ENCODE measurements at places on chromosomes 7 and 10. TPM values are rescaled to one million over a fixed set of nuclear protein-coding genes. Genes with fewer than 3 reads are reported as not detected.
A peak's percentile ranks its signal among the peaks of the same experiment; 100 is the strongest.

TMEM213 gene
- not detected for total RNA-seq

DNA sequence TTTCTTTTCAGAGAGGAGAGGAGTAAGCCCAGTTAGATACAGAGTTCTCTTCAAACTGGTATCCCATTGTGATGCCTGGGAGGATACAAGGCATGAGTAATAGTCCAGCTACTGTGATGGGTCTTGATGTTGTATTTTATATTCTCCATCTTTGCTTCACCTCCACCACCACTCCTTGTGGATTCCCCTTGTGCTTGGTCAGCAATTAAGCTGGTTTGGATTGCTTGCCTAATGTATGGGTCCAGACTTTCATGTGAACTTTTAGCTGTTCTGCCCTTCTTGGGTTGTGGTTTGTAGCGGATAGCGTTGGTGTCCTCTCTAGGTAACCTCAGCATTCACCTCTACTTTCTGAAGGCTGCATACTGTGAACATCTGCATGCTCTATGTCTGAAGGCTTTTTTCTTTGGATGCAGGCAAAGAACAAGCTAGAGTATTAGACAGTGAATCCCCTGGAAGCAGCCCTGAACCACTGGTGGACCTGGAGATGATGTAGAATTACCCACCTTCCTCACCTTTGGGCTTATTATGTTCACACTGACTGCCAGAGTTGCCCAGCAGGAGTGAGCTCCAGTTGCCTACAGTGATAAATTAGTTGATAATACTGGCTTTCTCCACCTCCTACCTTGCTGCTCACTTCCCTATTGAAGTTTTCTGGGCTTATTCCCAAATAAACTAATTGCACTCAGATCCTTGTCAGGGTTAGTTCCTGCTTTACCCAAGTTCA, 126.5 kb upstream of the MTPN start:
- DNase-seq: no peak

GRCh38 chr7:107122486-107122911, 46.3 kb upstream of the HBP1 start:
- no peak for DNase-seq

DNA sequence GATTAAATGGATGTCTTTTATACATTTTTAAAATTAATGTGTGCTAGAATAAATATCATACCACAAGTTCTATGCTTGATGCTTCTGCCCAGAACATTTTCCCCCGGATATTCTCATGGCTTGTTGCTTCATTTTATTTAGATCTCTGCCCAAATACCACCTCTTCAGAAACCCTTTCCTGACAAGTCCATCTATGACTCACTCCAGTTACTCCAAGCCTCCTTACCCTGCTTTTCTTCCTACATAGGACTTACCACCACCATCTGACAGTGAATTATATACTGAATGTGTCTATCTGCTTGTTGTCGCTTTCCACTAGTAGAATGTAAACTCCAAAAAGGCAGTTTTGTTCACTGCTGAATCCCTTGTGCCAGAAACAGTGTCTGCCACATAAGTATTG, 19.1 kb upstream of the ERVW-1 start:
- DNase-seq: no peak

COMMD3 gene
- 57.6 TPM for total RNA-seq

DNA sequence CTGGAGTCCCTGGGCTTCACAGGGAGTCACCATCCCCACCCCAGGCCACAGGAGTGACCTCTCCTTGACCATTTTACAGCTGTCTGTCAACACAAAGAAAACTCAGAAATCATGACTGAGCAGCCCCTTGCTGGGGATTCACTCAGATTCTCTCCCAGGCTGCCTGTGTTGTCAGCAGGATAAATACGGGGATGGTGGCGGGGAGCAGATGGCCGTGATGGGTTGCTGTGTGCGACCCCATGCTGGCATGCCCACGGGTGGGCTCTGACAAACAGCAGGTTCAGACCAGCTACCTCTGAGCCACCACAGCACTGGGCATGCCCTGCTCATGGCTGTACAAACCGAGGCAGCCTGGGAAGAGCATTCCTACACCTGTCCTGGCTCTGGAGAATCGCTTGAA, 136.1 kb downstream of the SLIT1 start:
- DNase-seq: peak; percentile 61

GRCh38 chr7:53811555-53812079, 730.6 kb upstream of the VSTM2A start:
- peak; percentile 70 for DNase-seq

- no peak for DNase-seq
Measured at GRCh38 chr10:129809841-129810240, 154.2 kb downstream of the EBF3 start.

- DNase-seq: no peak
Measured at GRCh38 chr7:67696878-67697277, 700.2 kb downstream of the TYW1 start.

DNA sequence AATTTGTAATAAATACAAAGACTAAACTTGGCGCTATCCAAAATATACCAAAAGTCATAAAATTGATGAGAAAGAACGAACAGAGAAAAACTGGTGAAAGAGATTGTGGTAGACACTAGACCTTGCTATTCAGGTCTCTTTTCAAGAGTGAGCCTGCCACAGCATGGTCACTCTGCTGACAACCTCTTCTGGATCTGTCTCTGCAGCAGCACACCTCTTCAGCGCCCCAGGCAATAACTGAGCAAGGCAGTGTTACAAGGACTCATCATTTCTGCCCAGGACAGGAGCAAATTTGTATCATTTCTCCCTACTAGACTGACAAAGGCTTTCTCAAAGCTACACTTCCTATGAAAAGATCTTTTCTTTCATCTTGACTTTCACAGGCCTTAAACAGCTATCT, 976.0 kb downstream of the DNAJB9 start:
- DNase-seq: no peak
